ENCODE measurements at places on chromosomes 4 and X. TPM values are rescaled to one million over a fixed set of nuclear protein-coding genes. Genes with fewer than 3 reads are reported as not detected.

Gene ZAR1
- not detected for total RNA-seq

Gene SFRP2
- not detected for total RNA-seq

Gene TMPRSS11D
- total RNA-seq = not detected

Gene PRSS12
- total RNA-seq = 62.2 TPM

Gene SPARCL1
- not detected for total RNA-seq

Gene SYP
- total RNA-seq = not detected

Gene DCAF12L2
- total RNA-seq = not detected

Gene ZDHHC15
- total RNA-seq = not detected

Measured in IMR-90 (cell line).